ENCODE measurements at places on chromosomes 7 and 10.

DNA sequence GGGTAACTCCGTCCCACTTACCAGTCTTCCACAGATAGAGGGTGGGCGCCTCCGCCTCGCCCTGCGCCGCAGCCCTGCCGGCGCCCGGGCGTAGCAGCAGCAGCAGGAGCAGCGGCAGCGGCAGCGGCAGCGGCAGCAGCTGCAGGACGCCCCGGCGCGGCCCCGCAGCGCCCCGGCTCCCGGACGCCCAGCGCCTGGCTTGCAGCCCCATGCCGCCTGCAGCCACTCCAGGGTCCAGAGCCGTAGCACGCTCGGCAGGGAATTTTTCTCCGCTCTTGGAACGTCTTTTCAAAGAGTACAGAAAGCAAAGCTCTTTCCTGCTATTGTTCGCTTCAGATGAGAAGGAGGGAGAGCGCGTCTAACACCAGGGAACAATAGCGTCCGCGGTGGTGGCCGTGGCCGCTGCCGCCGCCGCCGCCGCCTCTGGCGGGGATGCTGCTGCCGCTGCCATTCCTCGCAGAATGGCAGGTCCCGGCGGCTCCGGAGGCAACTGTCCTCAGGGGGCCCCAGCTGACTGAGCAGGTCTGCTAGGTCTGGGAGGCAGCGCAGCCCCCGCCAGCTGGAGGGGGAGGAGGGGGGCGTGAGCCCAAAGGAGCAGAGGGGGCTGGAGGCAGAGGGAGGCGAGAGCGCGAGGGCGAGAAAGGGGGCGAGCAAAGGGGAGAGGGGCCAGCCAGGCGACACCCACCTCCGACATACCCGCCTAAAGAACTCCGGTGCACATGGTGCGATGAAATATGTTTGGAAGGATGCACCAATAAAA lies at the start of gene THSD7A:
THSD7A (minus strand) TSS at position 463 of the 760 bp plus-strand sequence; CDS start at position 211, 252 bp downstream.
- DNase-seq = no peak

DNA sequence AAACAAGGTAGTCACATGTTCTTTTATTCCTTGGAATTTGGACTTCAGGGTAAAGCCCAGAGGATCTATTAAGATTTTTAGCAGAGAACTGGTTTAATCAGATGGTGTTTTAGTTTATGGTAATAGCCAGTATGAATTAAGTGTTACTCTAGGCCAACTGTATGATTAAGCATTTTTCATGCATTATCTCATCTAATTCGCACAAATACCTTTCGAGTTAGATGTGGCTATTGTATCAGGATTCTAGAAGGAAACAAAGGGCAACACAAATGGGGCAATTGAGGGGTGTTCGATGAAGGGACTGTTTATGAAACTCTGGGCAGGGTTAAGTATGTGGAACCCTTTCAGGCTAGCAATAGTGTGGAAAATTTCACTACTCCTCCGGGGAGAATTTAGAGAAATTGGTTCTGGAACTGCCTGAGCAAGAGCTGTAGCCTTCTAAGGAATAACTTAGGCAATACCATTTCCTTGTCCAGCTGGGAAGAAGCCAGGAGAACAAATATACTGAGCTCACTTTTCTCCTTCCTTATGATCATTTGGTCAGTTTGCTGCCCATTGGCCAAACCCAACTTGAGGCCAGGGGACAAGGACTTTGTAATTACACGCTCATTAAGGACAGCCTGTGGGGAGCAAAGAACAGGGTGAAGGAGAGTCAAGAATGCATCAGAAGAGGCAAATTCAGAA lies 319.0 kb upstream of the FZD1 start:
- DNase-seq = no peak

DNA sequence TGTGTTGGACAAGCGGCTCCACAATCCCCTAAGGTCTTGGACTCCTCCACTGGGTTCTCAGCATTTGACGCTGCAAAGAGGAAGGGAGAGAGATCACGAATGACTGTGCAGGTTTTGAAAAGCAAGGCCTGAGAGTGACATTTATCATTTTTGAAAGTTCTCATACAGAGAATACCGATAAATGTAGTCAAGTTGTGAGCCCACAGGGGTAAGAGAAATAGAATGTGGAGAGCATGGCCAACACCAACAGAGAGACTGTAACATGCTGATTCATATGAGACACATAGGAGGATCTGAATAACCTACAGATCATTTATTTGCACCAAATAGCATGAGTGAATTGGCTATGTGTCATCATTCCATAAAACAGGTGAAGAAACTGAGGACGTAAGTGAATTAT lies 230.5 kb upstream of the MBL2 start:
- DNase-seq = no peak

DNA sequence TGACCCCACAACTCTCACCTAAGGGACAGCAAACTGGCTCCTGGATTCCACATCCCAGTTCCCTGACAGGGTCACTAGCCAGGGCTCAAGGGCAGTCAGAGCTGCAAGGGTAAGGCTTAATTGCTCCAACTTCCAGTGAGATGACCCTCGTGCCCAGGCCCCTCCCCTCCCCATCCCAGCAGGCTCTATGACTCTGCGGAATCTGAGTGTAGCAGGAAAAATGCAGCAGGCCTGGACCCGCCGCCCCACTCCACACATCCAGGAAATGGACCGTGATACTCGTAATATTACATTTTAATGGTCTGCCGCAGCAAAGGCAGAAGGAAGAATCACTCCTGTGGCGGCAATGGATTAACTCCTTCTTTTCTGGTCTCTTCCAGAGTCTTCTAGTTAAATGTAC lies 91.7 kb upstream of the CHST15 start:
- peak; percentile 46 for DNase-seq

DNA sequence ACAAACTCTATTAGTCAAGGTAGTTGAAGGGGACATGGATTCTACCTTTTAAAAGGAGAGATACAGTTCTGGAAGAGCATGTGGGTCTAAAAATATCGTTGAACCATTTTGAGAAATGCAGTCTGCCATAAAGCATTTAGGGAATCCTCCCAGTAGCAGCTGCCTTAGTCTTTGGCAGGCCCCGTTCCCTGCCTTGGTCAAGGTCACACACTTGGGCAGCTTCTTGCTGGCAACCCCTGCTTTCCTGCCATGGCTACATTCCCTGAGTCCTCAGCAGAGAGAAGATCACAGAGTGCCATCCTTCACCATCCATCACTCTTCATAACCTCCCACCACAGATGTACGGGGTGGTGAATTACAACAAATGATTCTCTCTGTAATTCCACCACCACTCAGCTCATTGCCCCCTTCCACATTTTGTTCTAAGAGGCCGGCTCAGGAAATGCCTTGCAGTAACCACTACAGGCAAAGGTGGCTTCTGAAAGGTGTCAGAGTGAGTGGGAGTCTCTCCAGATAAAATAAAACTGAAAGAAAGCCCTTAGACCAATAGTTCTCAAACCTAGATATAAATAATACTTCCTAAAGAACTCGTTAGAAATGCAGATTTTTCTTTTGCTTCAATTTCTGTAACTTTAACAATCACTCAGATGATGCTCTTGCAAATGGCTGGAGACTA lies 121.4 kb upstream of the STK17A start:
- no peak for DNase-seq

DNA sequence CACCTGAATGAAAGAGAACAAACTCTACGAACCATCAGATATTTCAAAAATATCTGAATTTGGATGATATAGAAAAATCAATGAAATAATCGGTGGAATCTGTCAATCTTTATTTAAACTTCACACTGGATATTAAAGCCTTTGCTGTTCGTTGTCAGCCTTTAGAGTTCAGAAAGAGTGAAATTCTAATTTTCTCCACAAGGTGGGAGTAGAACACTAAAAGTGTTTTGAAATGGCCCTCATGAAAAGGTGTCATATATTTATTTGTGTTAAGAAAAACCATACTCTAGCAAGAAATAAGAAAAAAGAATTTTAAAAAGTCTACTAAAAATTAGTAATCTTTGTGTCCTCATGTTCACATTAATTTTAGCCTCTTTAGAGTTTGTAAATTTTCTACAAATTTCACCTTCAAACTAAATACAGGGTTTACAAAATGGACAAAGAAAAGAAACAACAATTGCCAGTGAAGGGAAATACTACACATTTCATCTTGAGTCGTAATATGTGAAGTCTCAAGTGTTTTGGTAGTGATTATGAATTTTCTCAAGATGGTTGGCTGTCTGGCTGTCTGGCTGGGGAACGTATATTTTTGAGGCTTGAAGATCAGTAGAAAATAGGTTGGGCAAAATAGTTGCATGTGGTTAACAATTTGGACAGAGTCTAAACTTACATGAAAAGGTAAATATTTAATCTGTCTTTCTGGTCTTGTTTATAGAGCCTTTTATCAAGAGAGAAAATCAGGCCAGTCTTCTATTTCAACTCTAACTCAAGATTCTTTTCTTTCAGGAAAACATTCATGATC lies 43.7 kb downstream of the DNAJB9 start:
- no peak for DNase-seq

DNA sequence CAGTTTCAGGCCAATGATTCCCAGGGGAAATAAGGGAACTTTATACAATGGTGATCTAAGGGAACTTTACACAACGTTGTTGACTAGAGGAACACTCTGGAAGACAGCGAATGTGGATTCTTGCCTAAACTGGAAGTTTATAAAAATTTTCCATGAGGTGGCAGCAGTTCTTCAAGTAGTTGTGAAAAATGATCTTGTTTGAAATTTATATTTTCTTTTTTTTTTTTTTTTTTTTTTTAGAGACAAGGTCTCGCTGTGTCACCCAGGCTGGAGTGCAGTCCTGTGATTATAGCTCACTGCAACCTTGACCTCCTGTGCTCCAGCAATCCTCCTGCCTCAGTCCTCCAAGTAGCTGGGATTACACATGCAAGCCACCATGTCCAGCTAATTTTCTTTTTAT lies 32.1 kb upstream of the GTF2I start:
- no peak for DNase-seq

GRCh38 chr7:158277219-158278141 lies 310.1 kb downstream of the PTPRN2 start:
- DNase-seq = no peak

DNA sequence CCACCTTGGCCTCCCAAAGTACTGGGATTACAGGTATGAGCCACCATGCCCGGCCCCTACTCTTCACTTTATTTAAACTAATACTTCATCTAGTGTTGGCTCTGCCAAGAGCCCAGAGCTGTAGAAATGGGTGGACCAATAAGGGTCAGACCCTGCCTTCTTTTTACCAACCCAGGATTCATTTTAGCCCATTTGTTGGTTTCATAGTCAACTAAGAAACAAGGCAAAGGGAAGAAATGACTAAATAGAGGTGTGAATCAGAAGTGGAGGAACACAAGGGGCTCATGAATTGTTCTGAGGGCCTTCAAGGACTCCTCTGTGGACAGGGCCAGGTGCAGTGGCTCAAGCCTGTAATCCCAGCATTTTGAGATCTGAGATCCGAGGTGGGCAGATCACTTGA lies 1.1 kb downstream of the ANKRD2 start:
- DNase-seq = no peak

DNA sequence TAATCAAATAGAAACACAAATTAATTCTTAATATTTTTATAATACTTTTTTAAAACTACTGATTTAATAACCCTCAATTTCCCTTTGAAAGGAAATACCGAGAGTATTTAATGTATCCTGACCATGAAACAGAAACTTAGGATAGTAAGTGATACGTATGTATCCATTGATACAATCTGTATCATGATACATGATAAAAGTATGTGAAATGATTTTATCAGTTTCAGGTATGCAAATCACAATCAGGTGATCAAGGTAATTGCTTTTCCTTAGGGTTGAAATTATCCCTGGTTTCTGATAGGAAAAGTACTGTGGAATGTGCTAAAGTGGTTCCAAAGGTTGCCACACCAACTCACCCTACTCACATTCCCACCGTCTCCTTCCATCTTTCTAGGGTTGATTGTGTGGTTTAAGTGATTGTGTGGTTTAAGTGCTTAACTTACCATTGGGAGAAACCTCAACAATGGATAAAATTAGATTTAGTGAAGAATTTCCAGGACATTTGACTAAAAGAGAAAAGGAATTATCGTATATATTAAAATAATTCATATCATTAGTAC lies 138.3 kb downstream of the LRRN3 start:
- no peak for DNase-seq

DNA sequence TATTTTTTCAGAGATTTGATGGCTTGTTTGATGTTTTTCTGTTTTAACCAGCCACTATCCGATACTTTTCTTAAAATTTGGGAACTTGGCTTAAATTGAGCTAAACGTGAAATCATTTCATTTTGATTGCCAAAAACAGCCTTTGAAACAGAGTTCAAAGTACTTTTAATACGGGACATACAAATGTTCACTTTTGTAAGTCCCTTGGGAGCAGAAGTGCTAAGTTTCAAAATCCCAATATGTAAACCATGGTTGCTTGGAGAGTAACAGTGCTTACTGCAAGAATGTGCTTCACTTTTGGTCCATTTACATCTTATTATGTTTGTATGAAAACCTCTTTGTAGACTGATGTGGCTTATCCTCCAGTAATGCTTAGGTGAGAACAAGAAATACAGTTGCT lies 10.9 kb downstream of the PNPLA8 start:
- DNase-seq = no peak

DNA sequence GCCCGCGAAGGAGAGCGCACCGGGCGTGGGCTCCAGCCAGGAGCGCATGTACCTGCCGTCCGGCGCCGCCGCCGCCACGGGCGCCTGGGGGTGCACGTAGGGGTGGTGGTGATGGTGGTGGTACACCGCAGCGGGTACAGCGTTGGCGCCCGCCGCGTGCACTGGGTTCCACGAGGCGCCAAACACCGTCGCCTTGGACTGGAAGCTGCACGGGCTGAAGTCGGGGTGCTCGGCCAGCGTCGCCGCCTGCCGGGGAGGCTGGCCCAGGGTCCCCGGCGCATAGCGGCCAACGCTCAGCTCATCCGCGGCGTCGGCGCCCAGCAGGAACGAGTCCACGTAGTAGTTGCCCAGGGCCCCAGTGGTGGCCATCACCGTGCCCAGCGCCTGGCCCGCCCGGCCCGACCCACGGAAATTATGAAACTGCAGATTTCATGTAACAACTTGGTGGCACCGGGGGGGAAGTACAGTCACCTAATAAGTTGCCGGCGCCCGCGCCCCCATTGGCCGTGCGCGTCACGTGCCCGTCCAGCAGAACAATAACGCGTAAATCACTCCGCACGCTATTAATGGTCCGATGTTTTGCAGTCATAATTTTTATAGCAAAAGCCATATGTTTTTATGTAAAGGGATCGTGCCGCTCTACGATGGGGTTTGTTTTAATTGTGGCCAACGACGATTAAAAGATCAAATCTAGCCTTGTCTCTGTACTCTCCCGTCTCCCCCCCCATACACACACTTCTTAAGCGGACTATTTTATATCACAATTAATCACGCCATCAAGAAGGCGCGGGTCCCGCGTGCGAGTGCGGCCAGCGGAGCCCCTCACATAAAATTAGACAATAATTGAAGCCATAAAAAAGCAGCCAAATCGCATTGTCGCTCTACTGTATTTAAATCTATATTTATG lies at the start of gene HOXA9:
HOXA9 (minus strand) TSS at position 449 of the 907 bp plus-strand sequence; CDS start at position 369, 80 bp downstream.
- DNase-seq = no peak

DNA sequence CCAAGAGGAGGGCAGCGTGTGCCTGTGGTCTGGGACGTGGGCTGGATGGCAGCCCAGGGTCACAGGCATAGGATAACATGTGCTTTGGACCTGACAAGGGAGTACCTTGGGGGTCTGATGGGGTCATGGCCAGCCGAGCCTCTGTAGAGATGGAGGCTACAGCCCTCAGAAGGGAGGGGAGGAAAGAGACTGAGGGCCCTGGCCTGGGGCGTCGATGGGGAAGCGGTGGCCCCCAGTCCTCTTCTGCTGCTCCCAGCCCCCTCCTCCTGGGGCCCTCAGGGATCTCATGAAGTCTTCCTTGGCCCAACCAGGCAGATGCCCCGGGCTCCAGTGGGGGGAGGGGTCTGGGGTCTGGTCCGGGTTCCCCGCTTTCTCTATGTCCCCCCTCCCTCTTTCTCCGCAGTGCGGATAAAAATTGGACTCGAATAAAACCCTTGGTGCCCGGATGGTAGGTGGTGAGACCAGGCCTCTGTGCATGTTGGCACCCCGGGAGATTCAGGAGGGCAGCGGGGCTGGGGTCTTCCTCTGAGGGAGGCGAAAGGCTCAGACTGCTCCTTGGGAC lies 15.6 kb upstream of the HSPB1 start:
- no peak for DNase-seq

Data from right atrium auricular region (tissue), 2 donors.